Fibroblast of villous mesenchyme (primary cell): ENCODE measurements at places on chromosomes 13 and 19. TPM values are rescaled to one million over a fixed set of nuclear protein-coding genes. Genes with fewer than 3 reads are reported as not detected.

- peak; percentile 61 for DNase-seq
Measured at GRCh38 chr13:40585911-40586471, 80.5 kb downstream of the FOXO1 start.

- DNase-seq = no peak
Measured at GRCh38 chr19:18253716-18254115, 20.5 kb downstream of the IQCN start.

DNA sequence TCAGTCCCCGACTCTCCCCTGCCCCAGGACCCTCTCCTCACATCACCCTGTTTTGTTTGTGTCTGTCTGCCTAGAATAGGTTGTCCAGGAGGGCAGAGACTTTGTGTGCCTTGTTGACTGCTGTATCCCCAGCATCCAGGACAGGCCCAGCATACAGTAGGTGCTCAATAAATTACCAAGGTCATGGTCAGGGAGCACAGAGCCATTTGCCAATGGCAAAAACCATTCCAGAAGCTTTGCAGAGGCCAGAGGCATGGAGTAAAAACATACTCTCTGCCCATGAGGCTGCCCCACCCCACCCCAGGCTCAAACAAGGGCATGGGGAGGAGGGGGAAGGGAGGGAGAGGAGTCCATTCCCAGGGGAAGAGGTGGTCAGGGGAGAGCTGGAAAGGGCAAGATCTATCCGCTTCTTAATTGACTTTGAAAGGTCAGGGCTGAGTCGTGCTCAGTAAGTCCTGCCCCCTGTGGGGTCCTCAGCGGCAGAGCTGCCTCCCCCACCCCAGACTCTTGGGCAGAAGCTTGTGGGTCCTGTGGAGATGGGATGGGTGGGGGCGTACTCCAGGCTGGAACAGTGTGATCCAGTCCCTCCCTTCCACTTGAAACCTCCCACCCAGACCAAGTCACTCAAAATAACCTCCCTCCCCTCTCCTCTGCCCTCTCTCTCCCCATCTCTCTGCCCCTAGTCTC, 4.4 kb downstream of the GPR4 start:
- DNase-seq = no peak

The KIR2DL3 gene
- not detected in 2 replicates for total RNA-seq

The PROZ gene
- total RNA-seq = under 0.01 TPM in 1 of 2 replicates, not detected in the other
